ENCODE measurements at places on chromosomes 1 and 21.

GRCh38 chr21:16678429-16679160 is 834.2 kb upstream of the CXADR start:
- no peak for DNase-seq

- no peak for DNase-seq
Observed at GRCh38 chr21:26148071-26148839, 22.3 kb downstream of the APP start.

GRCh38 chr1:23601968-23602876 is 42.9 kb upstream of the ID3 start:
- DNase-seq: no peak

- no peak for DNase-seq
Observed at GRCh38 chr1:160800142-160800541, 4.2 kb downstream of the LY9 start.

- DNase-seq: no peak
Observed at GRCh38 chr1:6171548-6172124, 8.5 kb downstream of the CHD5 start.

DNA sequence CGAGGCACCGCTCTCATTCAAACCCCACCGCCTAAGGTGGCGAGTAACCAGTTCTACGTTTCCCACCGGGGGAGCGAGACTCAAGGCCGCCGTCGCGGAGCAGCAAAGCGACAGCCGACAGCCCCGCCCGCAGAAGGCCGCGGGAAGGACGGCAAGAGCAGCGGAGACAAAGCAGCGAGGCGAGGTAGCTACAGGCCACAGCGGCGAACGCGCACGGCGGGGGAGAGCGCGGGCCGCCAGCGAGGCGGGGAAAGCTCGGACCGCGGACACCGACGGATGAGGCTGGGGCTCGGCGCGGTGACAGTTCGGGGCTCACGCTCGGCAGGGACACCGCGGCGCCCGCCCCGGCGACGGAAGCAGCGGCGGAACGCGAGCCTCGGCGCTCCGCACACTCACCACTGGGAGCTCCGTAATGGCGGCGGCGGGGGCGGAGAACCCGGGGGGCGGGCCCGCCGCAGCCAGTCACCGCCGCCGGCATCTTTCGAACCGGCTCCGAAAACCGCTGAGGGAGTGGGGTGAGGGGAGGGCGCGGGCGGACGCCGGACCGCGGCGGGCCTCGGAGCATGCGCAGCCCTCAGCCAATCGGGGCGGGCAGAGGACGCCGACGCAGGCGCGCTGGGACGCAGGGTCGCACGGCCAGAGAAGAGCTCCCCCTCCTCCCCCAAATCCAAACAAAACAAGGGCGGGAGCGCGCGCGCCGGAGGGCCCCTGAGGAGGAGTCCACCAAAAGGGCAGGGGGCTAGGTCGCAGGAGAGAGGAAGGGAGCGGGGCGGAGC is 666 bp downstream of the HP1BP3 start:
- DNase-seq: peak; percentile 58

DNA sequence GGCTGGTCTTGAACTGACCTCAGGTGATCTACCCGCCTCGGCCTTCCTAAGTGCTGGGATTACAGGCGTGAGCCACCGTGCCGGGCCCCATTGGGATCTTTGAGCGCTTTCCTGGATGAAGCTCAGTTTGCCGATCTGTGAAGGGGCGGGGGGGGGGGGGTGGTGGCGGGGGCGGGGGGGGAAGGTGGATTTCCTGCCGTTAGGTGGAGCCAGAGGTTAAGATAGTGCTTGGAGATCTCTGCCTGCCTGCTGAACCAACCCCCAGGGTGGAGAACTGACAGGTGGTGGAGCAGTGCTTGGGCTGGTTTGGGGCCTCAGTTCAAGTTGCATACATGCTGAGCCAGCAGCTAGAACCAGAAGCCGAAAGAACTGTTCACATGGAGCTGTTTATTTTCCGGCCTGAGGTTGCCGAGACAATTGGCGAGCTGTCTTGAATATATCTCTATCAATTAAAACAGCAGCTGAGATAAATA is 1.7 kb downstream of the TMCC2 start:
- DNase-seq: peak; percentile 93

DNA sequence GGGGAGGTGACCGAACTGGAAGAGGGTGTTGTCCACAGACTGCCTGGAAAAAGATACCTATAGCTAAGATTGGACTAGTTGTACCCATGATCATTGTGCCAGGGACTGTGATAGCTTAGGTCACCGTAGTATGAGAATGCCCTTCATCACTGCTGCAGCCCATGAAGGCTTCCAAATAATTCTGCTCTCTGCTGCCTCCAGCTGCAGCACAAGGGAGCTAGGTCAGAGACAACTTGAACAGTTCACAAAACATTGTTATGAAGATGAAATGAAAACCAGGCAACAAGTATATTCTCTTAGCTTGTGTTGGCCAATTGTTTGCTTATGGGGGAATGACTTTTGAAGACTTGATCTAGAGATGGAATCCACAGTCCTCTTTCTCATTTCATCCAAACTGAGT is 246.7 kb downstream of the MRPL39 start:
- no peak for DNase-seq

GRCh38 chr1:163928069-163928468 is 606.3 kb downstream of the NUF2 start:
- DNase-seq: no peak

- no peak for DNase-seq
Observed at GRCh38 chr1:68145418-68146126, 86.8 kb downstream of the WLS start.
